AG10803 (cell line): ENCODE measurements at places on chromosomes 11 and 22.

- no peak for DNase-seq
Observed at GRCh38 chr11:70618431-70619101, 220.2 kb downstream of the CTTN start.

- DNase-seq = no peak
Observed at GRCh38 chr22:49547751-49548239, 279.9 kb downstream of the BRD1 start.

DNA sequence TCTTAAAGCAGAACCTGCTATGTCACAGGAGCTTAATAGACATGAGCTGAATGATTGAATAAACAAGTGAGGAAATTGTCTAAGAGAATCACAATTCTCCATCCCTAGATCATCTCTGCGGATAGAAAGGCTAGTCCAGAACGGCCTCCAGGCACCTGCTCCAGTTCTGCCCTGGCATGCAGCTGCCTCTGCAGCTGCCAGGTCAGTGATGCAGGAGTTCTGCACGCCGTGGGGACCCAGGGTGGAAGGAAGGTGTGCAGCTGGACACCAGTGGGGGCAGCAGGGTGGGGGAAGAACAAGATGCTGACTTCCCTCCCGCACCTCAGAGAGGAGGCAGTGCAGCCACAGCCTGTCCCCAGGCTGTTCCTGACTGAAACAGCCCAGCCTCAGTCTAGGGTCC is 192.1 kb upstream of the NCAM1 start:
- DNase-seq = no peak

- DNase-seq = no peak
Observed at GRCh38 chr22:50268655-50269113, 1.5 kb downstream of the MAPK11 start.

DNA sequence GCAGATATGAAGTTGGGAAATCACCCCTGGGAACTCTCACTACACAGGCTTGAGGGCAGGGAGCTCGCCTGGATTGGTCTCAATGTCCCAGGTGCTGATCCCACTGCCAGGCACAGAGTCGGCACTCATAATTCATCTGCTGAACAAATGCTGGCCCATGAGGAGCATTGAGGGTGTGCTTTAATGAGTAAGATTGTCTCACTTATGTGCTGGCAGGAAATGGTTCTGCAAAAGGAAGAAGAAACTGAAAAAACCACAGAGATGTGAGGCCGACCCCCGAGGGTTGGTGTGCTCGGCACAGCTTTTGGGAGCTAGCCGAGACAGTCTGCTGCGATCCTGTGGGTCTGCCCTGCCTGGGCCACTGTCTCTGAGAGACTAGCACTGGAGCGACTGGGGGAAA is 9.4 kb downstream of the PLAAT2 start:
- DNase-seq = no peak
